ENCODE measurements at places on chromosomes 11 and 22.

- DNase-seq, result no peak
These were observed 98.3 kb downstream of the PKNOX2 start for GRCh38 chr11:125262830-125263218.

GRCh38 chr11:61115498-61116224 lies 13.4 kb downstream of the CD5 start:
- no peak for DNase-seq

- DNase-seq, result no peak
These were observed 195.4 kb upstream of the ARHGAP20 start for GRCh38 chr11:110907629-110908028.

DNA sequence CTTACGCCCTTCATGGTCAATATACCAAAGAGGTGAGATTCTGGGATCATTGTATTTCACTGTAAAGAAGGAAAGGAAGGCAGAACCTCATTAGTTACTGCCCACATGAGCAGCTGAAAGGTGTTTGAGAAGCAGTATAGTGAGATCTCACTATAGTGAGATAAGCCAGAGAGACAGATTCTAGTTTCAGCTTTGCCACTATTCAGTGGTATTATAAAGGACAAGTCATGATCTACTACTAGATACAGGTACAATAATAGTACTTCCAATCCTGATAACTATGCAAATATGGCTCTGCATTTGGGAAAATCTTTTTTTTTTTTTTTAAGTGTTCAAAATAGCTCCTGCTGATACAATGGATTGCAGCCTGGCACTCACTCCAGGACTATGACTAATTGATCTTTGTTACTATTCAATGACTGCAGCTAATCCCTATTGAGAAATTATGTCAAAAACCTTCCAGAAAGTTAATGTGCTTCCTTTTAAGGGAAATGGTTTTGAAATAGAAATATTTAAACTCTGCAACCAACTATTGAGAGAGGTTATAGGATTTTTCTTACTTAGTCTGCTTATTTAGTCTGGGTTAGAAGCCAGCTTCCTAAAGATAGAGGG lies 8.3 kb upstream of the DLAT start:
- no peak for DNase-seq

GRCh38 chr11:97979741-97980140 lies 1041.0 kb upstream of the CNTN5 start:
- no peak for DNase-seq

DNA sequence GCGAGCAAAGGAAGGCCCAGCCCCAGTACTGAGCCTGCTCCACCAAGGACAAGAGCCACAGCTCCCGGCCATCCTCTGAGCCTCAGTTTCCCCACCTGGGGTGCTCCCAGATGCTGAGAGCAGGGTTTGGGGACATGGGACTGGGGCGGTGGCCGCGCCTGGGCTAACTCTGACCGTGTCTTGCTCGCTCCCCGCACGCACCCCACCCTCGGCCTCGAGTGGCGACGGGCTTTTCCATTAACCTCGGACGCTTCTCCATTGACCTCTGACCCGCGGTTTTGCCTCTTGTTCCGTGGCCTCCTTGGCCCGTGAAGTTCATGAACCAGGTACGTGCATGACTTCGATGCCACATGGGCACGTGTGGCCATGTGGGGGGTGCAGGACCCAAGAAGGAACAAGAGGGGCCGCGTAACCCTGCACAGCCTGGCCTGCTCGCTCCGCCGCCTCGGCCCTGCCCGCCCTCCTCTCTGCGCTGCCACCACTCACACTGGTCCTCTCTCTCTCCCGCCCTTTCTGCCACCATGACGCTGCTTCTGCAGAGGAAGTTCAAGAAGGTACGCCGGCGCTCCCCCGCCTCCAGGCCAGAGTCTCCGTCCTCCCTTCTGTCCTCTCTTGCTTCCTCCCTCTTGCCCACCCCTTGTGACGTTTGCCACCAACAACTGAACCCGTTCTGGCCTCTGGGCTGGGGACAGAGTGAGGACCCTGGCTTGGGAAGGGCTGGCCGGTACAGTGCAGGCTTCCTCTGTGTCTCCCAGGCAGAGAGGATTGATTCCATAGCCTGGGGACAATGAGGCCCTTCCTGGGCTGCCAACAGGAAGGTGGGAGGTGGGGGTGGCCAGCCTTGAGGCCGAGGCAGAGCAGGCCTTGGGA lies 6.9 kb downstream of the TNNT3 start:
- no peak for DNase-seq

DNA sequence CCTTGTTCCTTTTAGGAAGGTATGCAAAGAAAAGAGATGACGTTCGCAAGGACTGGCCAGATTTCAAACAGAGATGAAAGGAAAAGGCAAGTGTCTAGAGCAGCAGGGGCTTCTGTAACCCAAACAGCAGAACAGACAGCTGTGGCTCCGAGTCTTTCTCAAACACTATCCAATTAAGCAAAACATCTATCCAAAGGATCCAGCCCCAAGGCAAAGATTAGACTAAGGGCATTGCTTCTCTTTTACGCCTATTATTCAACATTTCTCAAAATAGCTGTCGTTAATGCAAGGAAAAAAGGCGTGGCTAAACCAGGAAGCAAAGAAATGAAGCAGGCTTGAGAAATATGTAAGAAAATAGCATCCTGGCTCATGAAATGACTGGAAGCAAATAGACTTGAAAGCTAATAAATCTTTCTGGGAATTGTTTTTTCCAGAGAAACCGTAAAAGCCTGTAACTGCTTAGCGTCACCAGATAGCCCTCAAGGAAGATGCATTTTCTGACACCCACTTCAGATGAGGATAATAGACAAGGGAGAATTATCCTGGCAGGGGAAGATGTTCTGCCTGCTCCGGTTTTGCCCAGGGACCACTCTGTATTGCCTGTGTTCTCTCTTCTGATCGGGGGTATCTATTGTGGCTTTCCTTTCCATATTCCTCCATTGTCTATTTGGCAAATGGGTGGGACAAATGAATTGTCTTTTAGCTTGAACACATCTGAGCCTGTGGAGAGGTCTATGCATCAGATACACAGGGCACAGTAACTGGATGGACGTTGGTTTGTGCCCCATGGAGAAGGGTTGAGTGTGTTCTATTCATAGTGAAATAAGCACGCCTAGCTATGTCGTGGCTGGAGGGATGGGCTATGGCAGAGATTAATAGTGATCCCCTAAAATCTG lies 20.2 kb downstream of the C11orf96 start:
- DNase-seq, result no peak

DNA sequence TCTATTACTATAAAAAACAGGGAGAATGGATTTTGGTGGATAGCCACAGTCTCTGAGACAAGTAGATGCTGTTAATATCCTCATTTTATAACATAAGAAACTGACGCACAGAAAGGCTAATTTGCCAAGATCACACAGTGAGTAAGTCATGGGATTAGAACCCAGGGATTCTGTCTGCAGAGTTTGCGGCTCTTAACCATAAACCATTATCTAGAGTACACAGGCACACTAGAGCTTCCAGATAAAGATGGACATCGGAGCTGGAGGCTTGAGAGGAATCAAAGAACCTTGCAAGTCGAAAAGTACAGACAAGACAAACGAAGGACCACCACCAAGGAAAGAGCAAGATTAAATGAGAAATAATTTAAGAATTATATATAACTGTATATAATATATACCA lies 11.3 kb downstream of the LGALS12 start:
- no peak for DNase-seq

DNA sequence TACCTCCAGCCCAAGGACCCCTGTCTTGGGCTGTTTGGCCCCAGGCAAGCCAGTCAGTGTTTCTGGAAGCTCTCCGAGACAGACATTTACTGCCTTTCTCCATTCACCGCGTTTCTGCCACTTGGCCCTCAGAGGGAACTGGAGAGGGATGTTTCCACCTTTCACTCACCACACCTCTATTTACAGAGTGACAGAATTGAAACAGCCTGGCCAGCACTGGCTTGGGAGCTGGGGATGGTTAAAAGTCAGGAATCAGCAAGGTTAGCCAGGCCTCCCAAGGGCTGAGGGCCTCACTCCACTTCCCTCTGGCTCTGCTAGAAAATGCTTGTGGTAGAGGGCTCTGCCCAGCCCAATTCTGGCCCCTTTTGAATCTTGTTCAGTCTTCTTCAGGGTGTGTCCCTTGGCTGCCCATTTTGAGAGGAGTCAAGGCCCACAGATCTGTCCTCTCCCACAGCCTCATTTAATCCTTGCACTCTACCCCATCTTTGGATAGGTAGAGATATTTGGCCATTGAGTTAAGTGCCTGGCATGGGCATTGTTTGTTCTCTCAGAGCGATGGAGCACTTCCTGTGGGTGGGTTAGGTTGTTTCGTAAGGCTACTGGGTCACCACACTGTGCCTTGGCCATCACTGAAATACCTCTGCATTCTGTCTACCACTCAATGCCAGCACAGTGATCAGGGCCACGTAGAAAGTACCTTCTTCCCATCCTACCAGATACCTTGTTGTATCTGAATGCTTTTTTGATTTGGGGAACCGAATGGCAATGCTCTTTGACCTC lies 119.2 kb downstream of the MICAL2 start:
- DNase-seq, result no peak

- DNase-seq, result no peak
These were observed 93.5 kb downstream of the COMMD9 start for GRCh38 chr11:36195496-36196354.

DNA sequence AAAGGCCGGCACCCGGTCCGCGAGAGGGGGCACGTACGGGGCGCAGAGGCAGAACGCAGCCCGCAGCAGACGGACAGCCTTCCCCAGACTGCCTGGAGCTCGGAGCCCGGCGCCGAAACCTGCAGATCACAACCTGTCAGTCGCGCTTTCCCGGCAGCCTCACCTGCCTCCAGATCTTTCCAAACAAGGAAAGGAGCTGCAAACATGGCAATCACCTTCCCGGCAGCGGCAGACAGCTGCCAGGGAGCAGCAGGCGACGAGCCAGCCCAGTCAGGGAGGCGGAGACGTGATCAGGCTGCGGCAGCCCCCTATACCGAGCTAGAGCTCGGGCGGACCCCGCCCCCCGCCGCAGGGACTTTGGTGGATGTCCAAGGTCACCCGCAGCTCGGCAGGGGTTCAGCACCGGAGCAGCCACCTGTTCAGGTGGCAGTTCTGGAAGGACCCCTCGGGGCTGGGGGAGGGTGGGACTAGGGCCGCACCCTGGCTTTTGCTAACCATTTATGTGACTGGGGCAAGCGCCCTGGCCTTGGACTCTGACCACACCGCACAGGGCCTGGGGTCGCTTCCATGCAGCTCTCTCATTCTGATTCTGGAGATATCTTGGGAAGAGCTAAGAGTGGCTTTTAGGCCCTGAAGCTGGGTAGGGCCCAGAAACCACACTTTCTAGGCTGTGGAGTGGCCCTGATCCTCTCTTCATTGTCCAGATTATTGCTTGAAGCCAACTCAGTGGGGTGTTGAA lies 143.8 kb downstream of the NECTIN1 start:
- DNase-seq, result no peak

- DNase-seq, result no peak
These were observed 229.9 kb upstream of the PITPNB start for GRCh38 chr22:28148816-28149465.

DNA sequence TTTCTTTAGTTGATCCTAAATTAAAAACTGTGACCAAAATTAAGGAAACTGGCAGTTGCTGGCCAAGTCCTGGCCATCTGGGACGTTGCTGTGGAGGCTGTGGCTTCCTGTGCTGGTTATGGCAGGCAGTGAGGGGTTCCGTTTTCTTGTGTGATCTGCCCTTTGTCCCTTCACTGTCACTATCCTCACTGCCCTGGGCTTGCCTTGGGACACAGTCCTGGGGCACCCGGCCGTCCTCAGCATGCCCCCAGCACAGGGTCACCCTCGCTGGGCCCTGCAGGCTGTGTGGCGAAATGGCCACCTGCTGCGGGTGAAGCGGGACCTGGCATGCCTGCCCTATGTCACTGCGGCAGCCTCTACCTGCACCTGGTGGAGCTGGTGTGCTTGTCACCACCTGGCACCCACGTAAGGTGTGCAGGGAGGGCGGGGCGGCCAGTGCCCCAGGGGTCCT lies 52.5 kb upstream of the SLC22A12 start:
- DNase-seq, result no peak

- no peak for DNase-seq
These were observed 2.7 kb downstream of the RAB3IL1 start for GRCh38 chr11:61914471-61915171.

GRCh38 chr22:40685406-40685805 lies 6.1 kb downstream of the MCHR1 start:
- no peak for DNase-seq

- DNase-seq, result no peak
These were observed 102.4 kb upstream of the B3GAT1 start for GRCh38 chr11:134514354-134514951.

- DNase-seq, result no peak
These were observed 669 bp upstream of the TIGD3 start for GRCh38 chr11:65353900-65354264.

DNA sequence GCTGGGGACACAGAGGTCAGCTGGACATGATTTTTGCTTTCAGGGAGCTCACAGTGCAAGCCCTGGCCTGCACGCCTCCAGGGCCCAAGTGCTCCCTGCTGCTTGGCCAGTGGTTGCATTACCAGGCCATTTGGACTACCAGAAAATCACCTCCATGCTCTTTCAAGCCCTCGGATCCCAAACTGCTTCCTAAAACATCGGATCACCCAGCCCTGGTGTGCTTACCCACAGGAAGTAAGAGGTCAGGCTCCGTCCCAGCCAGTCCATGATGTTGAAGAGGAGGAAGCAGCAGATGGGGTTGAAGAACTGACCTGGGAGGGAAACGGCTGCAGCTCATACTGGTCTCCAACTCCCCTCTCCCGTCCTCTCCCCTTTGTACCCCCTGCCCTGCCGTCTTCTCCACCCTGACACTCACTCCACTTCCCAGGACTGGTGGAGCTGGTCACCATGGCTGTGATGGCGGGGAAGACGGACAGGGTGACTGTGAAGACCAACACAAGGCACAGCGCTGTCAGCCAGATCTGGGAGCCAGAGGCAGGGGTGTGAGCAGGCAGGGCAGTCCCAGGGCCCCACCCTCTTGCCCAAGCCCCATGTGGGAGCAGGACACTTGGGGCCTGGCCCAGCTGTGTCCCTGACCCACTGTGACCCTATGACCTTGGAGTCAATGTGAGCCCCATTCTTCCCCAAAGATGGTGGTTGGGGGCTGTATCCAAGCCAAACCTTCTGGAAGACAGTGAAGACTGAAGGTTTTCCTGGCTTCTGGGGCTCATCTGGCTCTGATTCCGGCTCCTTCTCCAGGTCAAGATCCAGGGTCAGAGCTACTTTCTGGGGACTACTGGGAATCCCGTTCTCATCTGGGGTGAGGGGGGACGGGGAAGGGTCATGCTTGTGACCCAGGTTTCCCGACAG lies 5.6 kb downstream of the SLC29A2 start:
- DNase-seq, result no peak
